ENCODE measurements at places on chromosomes 11 and 22. TPM values are rescaled to one million over a fixed set of nuclear protein-coding genes. Genes with fewer than 3 reads are reported as not detected.

The FJX1 gene
- total RNA-seq, result 6.3 TPM

The VSIG2 gene
- total RNA-seq, result 2.4 TPM

The CXCR5 gene
- not detected for total RNA-seq

The OR1S1 gene
- not detected for total RNA-seq

The ALKBH8 gene
- 6.3 TPM for total RNA-seq
